Mammary microvascular endothelial cell (primary cell): ENCODE measurements at places on chromosomes 5 and 9. TPM values are rescaled to one million over a fixed set of nuclear protein-coding genes. Genes with fewer than 3 reads are reported as not detected.

The CFAP157 gene
- not detected in 2 replicates for total RNA-seq

The CCDC183 gene
- total RNA-seq, result not detected in 2 replicates

The LHX3 gene
- total RNA-seq, result not detected in 2 replicates

The C9 gene
- not detected in 2 replicates for total RNA-seq

The CCNB1 gene
- 192 and 237 TPM in 2 replicates for total RNA-seq

The ST8SIA4 gene
- total RNA-seq, result 2.1 and 2.6 TPM in 2 replicates
